ENCODE measurements at places on chromosomes 6 and 20.

GRCh38 chr6:105402939-105403935 lies at the start of gene PREP:
PREP (minus strand) TSS chr6:105403082; CDS start chr6:105402891, 191 bp downstream.
- DNase-seq: peak; percentile 62

GRCh38 chr20:7881551-7881950 lies 58.7 kb downstream of the HAO1 start:
- no peak for DNase-seq

DNA sequence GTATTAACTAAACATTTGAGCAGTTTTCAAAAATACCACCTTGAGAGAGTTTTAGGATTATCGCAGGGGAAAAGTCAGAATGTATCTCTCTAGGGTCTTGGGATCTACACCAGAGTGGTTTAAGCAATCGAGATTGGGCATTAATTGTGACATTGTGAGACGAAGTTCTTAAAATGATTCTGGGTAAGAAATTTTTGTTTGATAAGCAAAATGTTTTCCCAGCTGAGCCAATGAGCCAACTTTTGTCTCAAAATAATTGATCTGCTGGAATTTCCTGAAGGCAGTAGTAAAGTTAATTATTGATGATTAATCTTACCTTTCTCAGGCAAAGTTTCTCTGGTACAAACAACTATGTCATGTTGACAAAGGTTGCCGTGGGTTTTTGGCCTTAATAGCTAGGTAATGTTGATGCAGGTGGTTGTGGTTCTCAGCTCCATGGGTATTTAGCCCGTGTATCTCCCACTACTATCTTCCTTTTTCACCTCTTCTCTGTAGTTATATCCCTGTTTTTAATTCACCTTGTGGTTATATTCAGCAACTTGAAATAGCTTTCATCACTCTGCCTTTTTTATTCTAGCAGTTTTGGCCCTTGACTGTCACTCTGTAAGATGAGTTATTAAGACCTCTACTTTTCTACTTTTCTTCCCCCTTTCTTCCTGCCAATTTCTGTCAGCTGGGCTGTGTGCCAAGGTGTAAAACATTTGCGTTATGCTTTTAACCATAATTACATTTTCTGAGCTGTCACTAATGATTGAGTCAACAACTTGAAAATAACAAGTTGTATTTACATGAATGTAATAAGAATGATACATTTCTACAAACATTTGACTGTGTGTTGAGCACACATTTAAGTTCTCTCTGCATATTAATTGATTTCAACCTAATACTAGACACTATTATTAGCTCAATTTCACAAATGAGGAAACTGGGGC lies 368.3 kb upstream of the BTBD3 start:
- DNase-seq: no peak

DNA sequence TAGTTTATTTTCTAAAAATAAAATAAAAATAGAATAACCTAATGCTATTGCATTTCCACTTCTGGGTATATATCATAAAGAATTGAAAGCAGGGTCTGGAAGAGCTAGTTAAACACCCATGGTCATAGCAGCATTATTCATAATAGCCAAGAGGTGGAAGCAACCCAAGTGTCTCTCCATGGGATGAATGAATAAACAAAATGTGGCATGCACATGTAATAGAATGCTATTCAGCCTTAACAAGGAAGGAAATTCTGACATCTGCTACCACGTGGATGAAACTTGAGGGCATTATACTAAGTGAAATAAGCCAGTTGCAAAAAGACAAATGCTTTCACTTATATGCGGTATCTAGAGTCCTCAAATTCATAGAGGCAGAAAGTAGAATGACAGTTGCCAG lies 130.8 kb downstream of the TIAM2 start:
- DNase-seq: no peak

DNA sequence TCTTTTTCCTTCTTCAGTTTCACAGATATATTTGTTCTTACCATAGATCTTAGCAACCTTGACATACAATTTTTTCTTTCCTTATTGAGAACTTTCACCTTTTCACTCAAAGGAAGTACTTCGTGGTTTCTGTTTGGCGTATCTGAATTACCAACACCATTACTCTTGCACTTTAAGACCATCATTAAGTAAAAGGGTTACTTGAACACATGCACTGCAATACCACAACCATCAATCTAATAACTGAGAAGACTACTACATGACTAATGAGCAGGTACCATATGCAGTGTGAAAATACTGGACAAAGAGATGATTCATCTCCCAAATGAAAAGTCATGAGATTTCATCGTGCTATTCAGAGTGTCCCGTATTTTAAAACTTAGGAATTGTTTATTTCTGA lies 21.7 kb upstream of the SENP6 start:
- no peak for DNase-seq

DNA sequence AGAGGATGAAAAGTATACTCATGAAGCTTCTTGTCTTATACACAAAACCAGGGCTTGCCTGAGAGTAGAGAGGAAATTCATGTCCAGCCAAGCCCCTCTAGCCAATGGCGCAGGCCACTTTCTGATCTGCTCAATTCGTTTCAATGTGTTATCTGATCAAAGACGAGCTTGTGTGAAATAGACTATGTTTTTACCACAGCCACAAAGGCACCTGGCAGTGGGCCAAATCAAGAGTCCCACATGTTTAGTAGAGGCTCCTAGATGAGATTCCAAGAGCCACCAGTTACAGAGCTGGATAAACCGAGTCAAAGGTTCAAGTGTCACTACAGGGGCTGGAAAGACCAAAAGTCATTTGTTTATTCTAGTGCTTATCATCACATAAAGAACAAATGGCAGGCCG lies 34.9 kb downstream of the GPLD1 start:
- DNase-seq: peak; percentile 28
